ENCODE measurements at places on chromosomes 3 and 15.

DNA sequence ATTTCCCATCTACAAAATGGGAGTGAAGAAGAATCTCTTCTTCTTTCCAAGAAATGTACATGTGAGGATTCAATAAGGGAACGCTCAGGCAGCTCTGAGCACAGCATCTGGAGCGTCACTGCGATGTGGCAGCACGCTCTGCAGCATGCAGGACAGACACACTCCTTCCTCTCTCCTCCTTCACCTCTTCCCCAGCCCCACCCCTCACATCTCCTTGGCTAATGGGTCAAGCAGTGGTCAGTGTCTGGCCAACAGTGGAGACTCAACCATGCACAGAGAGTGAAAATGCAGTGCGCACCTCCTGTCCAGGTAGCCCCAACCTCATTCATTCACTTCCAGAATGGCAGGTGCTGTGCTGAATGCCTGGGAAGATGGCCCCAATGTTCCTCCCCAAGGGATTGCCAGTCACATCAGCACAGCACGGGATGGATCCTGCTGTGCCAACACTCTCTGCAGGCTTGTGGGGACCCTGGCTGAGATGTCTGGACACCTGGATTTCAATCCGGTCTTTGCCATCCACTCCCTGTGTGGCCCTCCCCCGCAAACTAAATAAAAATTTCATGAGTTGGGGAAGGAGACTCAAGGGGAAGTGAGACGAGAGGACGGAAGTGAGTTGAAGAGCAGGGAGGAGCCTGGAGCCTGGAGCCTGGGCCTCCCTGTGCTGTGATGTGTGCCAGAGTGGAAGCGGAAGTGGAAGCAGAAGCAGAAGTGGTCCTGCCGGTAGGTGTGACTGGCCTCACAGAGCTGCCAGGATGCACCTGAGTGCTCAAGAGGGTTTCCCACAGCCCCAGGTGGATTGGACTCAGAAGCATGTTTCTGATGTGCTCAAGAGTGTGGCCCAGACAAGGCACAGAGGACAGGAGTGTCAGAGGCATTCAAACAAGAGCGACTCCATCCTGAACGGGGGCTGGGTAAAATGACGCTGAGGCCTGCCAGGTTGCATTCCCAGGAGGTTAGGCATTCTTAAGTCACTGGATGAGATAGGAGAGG is 163.9 kb downstream of the SMAD6 start:
- DNase-seq = no peak

- no peak for DNase-seq
These were observed 290.5 kb downstream of the NAALADL2 start for GRCh38 chr3:175149675-175150074.

GRCh38 chr15:50828610-50829206 is 63.2 kb upstream of the SPPL2A start:
- no peak for DNase-seq

DNA sequence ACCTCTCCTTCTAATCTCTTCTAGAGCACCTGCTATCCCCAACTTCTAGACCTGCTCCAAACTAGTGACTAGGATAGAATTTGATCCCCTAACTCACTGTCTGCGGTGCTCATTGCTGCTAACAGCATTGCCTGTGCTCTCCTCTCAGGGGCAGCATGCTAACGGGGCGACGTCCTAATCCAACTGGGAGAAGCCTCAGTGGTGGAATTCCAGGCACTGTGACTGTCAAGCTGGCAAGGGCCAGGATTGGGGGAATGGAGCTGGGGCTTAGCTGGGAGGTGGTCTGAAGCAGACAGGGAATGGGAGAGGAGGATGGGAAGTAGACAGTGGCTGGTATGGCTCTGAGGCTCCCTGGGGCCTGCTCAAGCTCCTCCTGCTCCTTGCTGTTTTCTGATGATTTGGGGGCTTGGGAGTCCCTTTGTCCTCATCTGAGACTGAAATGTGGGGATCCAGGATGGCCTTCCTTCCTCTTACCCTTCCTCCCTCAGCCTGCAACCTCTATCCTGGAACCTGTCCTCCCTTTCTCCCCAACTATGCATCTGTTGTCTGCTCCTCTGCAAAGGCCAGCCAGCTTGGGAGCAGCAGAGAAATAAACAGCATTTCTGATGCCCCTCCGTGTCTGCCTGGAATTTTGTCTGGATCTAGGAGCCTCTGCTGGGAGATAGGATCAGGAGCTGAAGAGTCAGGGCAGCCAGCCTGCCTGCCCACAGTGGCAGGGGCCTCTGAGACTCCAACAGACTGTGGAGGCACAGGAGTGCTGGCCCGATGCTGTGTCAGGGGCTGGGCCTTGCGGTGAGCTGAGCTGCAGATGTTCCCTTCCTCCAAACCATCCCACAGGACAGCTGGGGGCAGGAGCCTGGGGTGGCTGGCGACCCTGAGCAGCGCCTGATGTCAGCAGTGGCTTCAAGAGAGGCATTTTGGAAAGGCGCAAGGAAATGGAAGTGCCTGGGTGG is 3.0 kb downstream of the ISLR start:
- DNase-seq = no peak

DNA sequence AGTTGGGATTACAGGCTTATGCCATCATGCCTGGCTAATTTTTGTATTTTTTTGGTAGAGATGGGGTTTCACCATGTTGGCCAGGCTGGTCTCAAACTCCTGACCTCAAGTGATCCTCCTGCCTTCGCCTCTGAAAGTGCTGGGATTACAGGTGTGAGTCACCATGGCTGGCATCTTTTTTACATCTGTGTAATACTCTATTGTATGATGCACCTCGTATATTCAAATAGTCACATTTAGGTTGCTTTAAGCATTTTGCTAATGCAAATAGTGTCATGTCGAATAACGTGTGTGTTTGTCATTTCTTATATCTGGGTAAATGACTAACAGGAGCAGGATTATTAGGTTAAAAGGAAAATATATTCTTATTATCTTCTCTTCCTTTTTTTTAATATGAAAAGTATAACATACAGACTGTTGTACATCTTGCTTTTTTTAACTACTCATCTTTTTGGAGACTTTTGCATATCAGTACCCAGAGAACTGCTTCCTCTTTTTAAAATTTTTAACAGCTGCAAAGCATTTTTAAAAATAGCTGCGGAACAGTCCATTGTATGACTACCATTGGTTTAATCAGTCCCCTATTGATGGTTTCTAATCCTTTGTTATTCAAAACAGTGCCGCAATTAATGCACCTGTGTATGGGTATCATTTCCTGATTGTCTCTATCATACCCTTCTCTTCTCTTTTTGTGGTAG is 13.4 kb downstream of the SCAMP5 start:
- no peak for DNase-seq

- DNase-seq = no peak
These were observed 452.1 kb upstream of the PPP2R3A start for GRCh38 chr3:135513106-135514059.

DNA sequence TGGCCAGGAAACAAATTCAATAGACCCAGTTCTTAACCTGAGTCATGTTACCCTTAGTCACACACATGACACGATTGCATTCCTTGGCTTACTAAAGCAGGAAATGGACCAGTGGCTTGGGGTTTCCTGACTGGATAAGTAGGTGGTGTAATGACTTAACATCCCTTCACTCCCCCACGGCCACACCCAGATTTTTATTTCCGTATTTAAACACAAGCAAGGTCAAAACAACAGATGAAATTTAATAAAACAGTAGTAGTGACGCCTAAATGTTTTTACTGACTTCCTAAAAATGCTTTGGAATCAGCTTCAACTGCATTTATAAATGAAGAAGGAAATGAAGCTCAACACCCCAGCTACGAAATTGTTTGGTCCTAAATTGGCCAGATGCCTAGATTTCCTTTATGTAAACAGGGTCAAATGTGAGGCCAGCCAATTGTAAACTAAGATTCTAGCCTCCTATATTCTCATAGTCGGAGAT is 324.3 kb downstream of the CHST2 start:
- DNase-seq = peak; percentile 10

DNA sequence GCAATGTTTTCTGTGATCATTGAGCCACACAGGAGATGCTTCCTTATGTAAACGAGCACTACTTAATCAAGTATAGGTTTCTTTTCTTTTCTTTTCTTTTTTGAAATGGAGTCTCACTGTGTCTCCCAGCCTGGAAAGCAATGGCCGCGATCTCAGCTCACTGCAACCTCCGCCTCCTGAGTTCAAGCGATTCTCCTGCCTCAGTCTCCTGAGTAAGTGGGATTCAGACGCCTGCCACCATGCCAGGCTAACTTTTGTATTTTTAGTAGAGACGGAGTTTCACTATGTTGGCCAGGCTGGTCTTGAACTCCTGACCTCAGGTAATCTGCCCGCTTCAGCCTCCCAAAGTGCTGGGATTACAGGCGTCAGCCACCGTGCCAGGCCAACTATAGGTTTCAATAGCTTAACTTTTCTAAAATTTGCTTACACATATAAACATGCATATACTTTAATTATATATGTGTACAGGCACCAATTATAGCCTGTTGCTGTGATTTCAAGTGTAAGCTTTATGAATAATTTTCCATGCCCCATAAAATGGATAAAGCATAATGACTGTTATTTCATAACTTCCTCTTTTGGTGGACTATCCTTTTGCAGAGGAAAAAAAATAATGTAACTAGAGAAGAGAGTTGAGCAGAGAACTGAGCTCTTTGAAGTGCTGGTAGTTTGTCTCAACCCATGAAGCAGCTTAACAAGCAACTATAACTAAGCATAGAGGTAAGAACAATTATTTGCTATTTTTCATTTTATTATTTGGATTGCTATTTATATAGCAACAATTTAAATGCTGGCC is 24.8 kb upstream of the MBNL1 start:
- DNase-seq = peak; percentile 41

DNA sequence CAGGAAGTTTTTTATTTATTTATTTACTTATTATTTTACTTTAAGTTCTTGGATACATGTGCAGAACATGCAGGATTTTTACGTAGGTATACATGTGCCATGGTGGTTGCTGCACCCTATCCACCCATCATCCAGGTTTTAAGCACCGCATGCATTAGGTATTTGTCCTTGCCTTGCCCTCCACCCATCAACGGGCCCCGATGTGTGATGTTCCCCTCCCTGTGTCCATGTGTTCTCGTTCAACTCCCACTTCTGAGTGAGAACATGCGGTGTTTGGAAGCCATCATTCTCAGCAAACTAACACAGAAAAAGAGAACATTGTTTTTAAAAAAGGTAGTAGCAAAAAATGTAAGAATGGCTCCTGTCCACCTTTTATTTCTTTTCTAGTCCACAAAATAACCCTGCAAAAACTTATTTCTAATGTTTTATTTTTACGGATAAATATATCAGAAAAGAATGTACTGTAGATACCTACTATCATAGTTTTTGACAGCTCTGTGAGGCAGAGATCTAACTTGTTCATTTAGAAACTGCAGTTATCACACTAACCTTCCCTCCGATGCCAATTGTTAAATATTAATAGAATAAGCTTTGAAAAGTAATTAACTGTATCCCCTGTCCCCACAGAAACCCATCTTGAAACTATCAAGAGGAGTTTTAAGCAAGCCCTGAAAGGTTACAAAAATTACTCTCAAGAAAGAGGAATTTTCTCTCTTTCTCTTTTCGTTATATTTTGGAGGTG is 189.2 kb downstream of the LPP start:
- DNase-seq = no peak

DNA sequence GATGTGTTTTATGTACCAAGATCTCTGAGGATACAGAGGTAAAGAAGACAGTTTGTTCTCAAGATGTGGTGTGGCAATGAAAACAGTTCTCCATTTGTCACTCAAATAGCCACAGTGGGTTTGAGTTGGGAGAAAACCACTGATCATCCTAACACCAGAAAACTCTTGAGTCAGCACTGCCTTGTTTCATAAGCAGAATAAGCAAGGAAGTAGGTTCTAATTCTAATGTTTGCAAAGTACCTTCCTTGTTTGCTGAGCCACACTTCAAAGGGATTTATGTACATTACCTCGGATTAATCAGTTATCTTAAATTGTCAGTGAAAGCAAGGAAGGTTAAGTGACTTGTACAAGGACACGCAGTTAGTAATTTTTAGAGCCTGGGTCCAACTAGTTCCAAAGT is 107.8 kb upstream of the BOC start:
- no peak for DNase-seq

GRCh38 chr3:74347563-74348268 is 266.7 kb downstream of the CNTN3 start:
- DNase-seq = no peak

DNA sequence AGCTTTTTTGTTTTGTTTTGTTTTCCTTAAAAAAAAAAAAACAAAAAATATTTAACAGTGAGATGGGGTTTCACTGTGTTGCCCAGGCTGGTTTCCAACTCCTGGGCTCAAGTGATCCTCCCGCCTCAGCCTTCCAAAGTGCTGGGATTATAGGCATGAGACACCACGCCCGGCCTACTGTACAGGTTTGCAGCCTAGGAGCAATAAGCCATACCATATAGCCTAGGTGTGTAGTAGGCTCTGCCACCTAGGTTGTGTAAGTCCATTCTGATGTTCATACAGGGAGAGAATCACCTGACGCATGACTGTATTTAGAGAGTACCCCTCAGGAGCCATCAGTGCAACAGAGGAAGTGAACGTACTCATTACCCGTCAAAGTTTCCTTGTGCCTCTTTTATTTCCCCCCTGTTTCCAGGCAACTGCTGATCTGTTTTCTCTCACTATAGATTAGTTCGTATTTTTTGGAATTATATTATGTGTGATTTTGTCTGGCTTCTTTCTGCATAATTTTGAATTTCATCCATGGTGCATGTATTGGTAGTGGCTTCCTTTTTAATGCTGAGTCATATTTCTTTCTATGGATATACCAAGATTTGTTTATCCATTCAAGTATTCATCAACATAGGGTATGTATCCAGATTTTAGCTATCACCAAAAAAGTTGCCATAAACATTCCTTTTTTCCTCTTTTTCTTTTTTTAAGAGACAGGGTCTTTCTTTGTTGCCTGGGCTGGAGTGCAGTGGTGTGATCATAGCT is 9.9 kb downstream of the ACAD9 start:
- no peak for DNase-seq

- no peak for DNase-seq
These were observed 224.2 kb downstream of the MINAR1 start for GRCh38 chr15:79656151-79657000.

GRCh38 chr15:55289011-55289745 is 435 bp downstream of the RAB27A start:
- no peak for DNase-seq

DNA sequence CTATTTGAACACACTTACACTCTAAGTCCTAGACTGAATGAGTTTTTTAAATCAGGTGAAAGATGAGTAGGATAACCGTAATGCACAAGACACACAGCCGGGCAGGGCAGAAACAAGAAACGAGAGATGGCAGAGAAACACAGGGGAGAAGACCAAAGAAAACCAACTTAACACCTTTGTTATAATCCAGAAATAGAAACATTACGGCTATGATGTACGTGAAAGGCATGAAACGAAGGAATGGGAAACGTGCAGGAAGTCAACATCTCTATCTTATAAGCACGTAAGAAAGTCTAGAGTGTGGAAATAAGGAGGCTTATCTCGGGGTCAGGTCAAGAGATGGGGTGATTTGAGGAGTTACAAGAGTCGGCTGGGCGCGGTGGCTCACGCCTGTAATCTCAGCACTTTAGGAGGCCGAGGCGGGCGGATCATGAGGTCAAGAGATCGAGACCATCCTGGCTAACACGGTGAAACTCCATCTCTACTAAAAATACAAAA is 1.9 kb upstream of the TNFSF10 start:
- no peak for DNase-seq
